ENCODE measurements at places on chromosomes 2 and 18. TPM values are rescaled to one million over a fixed set of nuclear protein-coding genes. Genes with fewer than 3 reads are reported as not detected.

CIB4 gene
- not detected for total RNA-seq

NAT8 gene
- total RNA-seq = not detected

PLCL1 gene
- 2.3 TPM for total RNA-seq

RIOK3 gene
- total RNA-seq = 71.7 TPM

ALPI gene
- not detected for total RNA-seq

IL36RN gene
- total RNA-seq = not detected

SAG gene
- not detected for total RNA-seq

NPPC gene
- total RNA-seq = not detected

NCKAP5 gene
- total RNA-seq = 0.65 TPM

SKA1 gene
- total RNA-seq = 5.6 TPM

DSC3 gene
- not detected for total RNA-seq

ADD2 gene
- under 0.01 TPM for total RNA-seq

GRP gene
- not detected for total RNA-seq

VPS4B gene
- total RNA-seq = 45.5 TPM

EVA1A gene
- 126 TPM for total RNA-seq

ANTXR1 gene
- total RNA-seq = 128 TPM

MRPL53 gene
- 18.5 TPM for total RNA-seq

ZNF512 gene
- total RNA-seq = 13.3 TPM

RFX8 gene
- 5.1 TPM for total RNA-seq

DNAH6 gene
- total RNA-seq = not detected

TM4SF20 gene
- total RNA-seq = 14.2 TPM

GNLY gene
- not detected for total RNA-seq

KLHL14 gene
- not detected for total RNA-seq

MLPH gene
- total RNA-seq = 4.7 TPM

C2orf92 gene
- 3.4 TPM for total RNA-seq

SRD5A2 gene
- total RNA-seq = not detected

SCYGR4 gene
- not detected for total RNA-seq

TSN gene
- 79.0 TPM for total RNA-seq

CD226 gene
- total RNA-seq = 1.3 TPM

TRIM43B gene
- total RNA-seq = not detected

PPP1R1C gene
- not detected for total RNA-seq

NEB gene
- 1.3 TPM for total RNA-seq

CDH20 gene
- not detected for total RNA-seq

UGT1A8 gene
- not detected for total RNA-seq
